Hypothalamus (tissue), 51 donors: ENCODE measurements at places on chromosomes 6 and 20.
A peak's percentile ranks its signal among the peaks of the same experiment; 100 is the strongest.

DNA sequence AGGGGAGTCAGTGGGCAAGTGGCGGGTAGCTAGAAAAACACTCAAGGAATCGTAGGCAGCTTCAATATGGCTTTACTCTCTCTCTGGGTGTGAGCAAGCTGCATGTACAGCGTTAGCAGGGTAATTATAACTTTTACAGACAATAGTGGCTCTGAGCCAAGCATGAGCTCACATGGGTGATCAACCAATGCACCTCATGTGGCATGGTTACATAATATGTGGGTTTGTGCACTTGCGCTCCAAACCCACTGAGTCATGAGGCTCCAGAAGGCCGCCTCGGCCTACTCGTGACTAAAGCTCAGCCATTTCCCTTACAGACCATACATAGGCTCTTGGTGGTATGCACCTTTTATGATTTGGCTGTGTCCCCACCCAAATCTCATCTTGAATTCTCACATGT, 78.4 kb upstream of the FBXL4 start:
- DNase-seq: no peak

GRCh38 chr20:59729506-59729905, 125.2 kb downstream of the PHACTR3 start:
- DNase-seq: no peak

- DNase-seq: no peak
These were observed 76.4 kb downstream of the HIVEP1 start for GRCh38 chr6:12088531-12088930.

DNA sequence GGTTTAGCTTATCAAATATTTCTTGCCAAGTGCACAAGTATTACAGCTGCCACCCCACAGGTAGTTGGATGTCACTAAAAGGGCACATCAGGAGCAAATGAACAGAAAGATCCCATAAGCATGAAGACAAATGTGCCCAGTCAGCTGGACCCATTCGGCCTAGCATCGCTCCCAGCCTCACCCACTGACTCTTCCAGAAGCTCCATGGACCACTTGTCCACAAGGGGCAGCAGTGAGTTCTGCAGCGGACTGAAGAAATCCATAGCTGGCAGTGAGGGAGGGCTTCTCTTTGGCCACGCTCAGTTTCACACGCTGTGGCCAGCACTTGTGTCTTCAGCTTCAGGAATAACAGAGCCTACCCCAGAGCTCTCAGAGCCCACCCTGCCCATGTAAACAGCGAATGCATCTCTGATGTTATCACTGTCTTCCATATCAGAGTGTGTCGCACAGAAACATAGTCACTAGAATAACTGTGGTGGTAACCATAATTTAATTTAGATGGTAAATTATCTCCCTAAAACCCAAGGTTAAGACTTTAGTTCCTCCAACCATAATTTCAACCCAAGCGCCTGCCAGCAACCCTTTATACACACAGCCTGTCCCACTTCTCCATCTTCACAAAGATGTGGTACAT, 15.8 kb downstream of the CGA start:
- peak; percentile 51 for DNase-seq

DNA sequence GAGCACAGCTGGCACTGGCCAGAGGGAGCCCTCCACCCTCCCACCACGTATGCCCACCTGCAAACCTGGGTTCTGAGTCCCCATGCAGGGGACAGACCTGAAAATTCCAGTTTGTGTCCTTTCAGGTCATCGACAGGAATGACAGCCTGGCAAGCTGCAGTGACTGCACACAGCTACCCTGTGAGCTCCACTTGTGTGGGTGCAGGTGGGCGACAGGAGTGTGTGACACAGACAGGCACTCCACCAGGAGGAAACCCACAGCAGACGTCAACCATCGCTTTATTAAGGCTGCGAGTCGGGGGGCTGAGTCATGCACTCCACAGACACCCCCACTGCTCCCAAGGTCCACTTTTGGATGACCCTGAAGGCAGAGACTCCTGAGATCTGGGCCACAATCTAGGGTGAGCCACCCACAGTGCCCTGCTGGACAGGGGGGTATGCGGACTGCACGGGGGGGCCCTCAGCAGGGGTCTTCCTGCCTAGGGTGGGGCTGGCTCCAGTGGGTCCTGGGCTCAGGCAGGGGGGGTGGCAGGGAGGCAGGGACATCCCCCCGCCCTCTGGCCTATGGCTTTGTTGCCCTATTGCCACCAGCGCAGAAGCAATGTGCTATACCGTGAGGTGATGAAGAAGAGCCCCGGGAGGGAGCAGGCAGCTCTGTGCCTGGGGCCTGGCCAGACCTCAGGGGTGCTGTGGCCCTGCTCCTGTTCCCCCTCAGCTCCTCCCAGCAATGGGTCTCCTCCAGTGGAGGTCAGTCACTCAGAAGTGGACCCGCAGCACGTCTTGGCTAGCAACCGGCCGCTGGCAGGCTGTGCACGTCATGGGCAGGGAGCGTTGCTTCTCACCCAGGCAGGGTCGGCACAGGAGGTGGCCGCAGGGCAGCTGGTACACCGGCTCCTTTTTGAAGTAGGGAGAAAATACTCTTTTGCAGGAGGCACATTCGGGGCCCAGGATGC, 25.1 kb upstream of the AVP start:
- no peak for DNase-seq

DNA sequence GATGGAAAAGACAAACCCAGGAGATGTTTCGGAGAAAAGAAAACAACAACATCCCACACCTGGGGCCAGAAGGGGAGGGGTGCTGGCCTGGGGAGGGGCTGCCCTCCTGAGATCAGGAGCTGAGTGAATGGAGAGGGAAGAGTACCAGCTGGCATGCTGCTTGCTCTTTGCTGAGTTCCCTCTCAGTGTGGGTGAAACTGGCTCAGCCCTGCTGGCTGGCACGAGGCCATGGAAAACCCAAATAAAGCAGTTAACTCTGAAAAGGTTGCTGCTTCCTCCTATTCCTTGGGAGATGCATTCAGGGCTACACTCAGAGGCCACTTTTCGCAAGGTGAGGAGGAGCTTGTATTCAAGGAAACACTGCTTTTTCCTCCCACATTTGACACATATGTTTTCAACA, 8.0 kb upstream of the KCNK16 start:
- peak; percentile 4 for DNase-seq

DNA sequence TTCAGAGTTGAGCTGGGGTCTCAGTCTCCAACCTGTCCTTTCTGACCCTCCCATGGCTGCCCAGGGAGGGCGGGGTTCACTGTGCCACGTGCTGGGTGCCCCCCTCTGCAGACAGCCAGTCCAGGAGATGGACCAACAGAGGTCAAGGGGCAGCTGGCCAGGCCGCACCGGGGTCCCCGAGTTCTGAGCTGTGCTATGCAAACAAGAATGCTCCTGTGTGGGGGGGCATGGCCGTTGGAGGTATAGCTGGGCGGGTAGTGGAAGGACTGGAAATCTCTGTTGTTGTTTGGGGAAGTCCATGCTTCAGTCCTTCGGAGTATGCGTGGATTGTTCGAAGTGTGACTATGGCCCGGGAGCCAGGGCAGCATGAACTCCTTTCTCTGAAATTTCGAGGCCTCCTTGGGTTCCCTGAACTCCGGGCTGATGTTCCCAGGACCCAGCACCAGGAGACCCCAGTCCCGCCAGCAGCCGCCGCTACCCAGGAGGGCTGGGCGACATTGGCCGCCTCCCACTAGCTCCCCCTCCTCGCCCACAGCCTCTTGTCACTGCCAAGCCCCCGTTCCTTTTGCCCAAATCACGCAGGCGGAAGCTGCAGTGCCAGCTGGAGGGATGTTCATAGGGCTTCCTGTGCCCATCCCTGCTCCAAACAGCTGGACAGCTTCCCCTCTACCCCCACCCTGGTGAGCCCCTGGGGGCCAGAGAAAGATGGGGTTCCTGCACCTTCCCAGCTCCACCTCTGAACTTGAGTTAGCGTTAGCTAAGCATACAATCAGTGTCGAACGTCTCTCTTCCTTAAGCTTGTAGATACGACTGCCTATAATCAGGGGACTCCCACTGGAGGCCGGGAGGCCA, 126.6 kb downstream of the TAF4 start:
- DNase-seq: no peak

- no peak for DNase-seq
These were observed 150.4 kb upstream of the PHACTR3 start for GRCh38 chr20:59453759-59454560.

DNA sequence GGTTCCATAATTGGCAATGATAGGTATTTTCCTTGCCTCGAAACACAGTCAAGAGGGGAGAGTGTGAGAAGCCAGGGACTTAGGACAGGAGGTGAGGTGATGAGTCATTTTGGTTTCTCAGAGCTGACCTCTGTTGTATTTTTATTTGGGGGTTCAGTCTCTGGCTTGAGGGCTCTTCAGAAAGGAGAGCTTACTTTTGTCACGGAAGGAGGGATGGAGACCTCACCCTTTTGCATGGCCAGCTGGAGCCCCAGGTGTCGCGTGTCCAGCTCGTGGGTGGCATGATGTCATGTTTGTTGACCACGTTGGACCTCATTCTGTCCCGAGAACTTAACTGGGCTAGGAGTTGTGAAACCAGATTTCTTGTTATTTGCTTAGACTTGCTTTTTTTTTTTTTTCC, 293.9 kb downstream of the QKI start:
- DNase-seq: no peak

DNA sequence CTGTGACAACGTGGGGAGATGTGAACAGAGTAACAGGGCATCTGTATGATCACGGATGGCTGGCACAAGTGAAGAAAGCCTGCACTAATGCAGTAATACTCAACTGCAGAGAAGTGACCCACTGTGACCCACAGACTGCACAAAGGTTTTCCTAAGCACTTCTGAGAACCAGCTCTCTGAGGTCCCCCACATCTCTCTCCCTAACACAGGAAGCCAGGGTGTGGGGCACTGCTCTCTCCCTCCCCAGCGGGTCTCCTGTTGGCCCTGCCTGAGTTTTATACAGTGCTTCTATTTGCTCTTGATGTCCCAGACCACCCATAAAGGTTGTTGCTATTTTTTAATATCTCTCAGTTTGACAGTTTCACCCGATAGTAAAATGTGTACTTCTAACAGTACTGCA, 11.3 kb downstream of the APMAP start:
- DNase-seq: no peak

- peak; percentile 92 for DNase-seq
These were observed 96.4 kb downstream of the IRF4 start for GRCh38 chr6:487956-488355.

DNA sequence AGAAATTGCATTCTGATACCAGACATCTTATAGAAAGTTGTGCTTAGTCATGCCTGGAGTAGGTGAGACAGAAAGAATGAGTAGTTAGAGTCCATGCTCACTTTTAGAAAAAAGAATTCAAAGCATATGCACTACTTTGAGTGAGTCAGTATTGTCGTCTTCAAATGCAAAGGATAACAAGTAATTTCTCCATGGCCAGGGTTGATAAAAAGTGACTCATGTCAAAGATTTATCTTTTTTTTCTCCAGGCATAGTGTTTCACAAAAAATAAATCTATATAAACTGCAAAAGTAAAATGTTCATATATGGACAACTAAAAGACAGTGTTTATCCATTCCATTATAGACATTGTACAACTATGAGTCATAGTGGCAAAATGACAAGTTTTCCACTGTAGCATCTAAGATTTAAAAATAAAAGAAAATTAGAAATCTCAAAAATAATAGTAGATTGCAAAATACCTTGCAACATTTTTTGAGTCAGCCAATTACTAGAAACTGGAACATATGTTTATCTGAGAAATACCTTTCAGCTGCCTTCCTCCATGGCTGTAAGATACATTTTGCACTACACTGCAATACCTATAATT, 329.6 kb downstream of the GRIK2 start:
- no peak for DNase-seq

DNA sequence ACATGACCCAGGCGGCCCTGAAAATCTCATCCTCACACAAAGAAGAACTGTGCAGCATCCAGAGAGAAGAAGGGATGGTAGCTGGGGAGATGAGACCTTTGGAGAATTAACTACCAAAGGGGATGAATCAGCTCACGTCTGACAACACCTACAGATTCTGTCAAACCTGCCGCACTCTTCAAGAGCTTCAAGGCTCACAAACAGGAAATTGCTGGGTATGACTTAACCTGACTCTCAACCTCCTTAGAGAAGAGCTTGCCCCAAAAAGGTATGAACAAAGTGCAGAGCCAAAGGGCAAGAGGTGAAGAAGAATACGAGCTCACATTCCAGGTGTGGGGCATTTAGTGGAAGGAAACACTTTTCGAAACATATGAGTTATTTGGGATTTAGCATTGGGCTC, 139.8 kb downstream of the BACH2 start:
- no peak for DNase-seq

GRCh38 chr6:113856375-113856624, 845 bp upstream of the MARCKS start:
- no peak for DNase-seq

- DNase-seq: no peak
These were observed 117.2 kb downstream of the OTOR start for GRCh38 chr20:16865406-16865805.

DNA sequence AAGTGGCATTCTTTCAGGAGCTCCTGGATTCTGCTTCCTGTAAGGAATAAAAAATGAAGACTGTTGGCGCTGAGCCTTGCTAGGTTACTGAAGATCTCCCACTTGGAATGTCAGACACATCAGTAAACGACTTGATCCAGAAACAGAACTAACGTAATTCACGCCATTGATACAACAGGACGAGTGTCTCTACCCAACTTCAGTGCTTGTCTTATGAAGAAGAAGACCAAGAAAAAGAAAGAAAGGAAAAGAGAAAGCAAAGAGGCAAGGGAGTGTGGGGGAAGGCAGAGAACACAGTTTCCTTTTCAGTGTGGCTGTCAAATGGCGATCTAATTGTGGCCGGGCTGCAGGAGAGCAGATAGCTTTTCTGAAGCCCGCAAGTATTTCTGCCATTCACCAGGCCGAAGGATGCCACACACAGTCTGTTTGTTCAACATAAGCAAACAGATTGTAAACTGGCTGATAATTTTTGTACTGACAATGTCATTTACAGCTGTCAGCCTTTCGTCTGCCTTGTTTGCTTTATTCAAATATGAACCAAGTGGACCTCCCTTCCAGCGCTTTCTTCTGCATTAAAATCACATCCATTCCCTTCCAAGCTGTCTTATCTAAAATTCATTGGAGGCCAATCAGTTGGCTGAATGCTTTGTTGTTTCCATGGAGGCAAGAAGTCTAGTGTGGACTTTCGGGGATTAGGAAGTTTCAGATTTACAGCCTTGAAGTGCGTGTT, 180.6 kb downstream of the FOXA2 start:
- no peak for DNase-seq

- DNase-seq: no peak
These were observed 13.0 kb downstream of the PI3 start for GRCh38 chr20:45187693-45188092.

- no peak for DNase-seq
These were observed 37.7 kb downstream of the INSM1 start for GRCh38 chr20:20405623-20406022.

GRCh38 chr6:38782616-38783015, 67.5 kb downstream of the DNAH8 start:
- no peak for DNase-seq

DNA sequence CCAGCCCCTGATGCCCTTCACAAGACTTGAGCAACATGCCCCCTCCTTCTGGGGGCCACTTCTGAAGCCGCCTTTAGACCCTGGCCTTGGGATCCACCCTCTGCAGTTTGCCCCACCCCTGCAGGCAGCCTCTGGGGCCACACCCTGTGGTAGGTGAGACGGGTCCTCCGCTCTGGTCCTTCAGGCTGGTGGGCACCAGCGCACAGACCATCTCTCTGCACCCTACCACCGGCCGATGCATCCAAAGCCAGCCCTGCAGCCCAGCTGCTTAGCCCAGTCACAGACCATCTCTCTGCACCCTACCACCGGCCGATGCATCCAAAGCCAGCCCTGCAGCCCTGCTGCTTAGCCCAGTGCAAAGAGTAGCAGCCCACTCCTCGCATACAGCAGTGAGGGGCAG, 159.3 kb upstream of the ECI2 start:
- no peak for DNase-seq
